CD4-positive, alpha-beta T cell treated with Interleukin-6 at 100 ng/mL for 8 hours (primary cell): ENCODE measurements at places on chromosomes 4 and X.

- DNase-seq, result no peak
Observed at GRCh38 chrX:47296766-47297365, 64.1 kb downstream of the USP11 start.

DNA sequence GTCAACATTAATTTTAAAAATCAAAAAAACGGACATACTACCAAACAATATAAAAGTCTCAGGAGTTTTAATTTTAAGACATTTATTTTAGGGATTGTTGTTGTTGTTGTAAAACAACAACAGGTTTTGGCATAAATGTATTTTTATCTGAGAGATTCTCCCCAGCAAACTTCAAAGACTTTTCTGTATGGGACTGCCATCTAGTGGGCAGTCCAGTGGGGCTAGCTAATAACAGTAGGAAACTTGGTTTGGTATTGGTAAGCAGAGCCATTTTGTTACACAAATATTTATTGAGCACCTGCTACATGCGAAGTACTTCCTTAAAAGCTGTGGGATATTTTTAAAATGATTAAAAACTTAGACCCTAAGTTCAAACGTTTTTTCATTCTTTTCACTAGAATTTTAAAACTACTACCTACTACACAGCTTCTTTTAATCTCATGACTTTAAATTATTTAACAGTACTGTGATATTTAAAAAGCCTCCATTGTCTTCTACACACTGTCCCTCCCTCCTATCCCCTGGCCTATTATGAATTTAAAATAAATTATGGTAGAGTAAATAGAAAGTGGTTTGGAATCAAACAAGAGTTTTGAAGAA lies 1028.4 kb upstream of the INTU start:
- no peak for DNase-seq

DNA sequence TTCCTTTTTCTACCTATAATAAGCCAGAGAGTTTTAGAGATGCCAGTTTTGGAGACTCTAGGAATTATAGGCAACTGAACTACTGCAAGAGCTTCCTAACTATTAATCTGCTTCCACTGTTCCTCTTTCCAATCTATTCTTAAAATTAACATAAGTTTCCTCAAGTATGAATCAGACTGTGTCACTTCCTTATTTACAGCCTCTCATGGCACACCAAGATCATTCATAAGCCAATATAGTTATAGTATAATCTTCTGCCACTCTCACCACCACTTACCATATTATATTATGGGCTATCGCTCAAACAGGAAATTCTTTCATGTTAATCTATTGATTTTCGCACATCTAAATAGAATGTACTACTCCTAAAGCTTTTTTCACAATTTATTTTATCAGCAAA lies 383.5 kb downstream of the STPG2 start:
- DNase-seq, result no peak

DNA sequence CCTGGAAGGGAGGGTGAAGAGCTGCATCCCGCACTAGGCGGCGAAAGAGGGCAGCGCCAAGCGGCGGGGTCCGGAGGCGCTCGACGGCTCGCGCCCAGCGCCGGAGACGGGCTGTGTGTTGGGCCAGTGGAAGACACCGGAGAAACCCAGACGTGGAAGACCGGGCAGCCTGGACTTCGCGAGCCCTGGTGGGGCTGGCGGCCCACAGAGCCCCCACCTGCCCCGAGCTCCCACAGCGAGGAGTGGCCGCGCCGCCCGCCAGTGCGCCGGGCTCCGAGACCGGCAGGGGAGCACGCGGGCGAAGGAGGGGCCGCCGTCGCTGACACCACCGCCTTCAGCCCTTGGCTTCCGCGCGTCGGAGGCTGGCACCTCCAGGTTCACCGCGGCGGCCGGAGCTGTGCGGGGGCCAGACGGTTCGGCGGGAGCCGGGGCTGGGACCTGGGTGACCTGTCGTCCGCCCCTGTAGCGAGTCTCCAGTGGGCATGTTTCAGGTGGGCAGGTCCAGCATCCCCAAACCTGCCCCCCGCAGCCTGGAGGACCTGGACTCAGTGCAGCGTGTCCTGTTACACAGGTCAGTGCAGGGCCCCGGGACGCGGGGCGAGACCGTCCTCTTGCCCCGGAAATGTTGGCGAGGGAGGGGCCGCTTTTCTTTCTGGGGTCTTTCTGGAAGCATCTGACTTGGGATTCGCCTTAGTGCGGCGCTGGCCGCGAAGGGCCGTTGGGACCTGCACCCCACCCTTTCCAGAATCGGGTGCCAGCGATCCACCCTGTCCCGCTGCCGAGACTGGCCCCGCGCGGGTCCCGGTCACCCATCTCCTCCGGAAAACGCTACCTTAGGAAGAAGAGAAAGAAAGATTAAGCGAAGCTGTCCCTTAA lies 9.6 kb upstream of the INTU start:
- no peak for DNase-seq

- DNase-seq, result no peak
Observed at GRCh38 chr4:176810481-176811249, 17.9 kb upstream of the VEGFC start.

GRCh38 chrX:108091878-108092291 lies 307 bp downstream of the ATG4A start:
- no peak for DNase-seq

GRCh38 chr4:165184220-165184619 lies 23.1 kb upstream of the KLHL2 start:
- DNase-seq, result no peak

- no peak for DNase-seq
Observed at GRCh38 chrX:39907964-39908661, 189.6 kb downstream of the BCOR start.

DNA sequence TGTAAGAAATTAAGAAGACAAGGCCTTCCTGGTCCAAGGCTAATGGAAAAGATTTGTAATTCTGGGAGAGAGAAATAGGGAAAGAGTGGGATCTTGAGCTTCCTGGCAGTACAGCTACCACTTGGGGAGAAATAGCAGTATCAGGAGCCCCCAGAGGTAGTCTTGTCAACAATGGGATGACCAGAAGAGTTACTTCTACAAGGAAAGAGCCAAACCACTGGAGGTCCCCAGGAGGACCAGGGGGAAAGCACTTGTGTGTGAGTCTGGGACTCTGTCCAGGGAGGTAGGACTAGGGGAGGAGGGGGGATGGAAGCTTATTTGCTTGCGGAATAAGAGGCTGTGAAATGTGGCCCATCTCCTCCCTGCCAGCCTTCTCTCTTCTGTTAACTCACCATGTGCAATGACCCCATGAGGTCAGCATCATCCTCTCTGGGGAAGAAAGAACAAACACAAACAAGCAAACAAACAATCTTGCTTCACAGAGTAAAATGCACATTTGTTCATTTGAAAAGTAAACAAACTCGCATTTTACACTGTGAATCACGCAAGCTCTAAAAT lies 160.1 kb downstream of the STK32B start:
- no peak for DNase-seq

DNA sequence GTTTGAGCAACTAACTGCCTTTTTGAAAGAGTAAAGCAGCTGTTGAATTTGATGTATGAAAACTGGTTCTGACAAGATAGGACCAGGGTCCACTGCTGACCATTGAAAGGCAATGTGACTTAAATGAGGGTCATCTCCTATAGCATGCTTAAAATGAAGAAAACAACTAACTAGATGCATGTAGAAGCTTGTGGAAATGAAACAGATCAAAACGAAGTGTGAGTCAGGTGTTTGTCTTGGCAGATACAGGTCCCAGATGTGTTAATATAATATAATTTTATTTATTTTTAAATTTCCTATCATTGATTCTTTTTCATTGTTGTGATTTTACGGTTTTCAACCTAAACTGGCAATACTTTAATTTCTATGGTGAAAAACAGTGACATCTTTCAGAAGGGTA lies 83.6 kb downstream of the ATOH1 start:
- no peak for DNase-seq

DNA sequence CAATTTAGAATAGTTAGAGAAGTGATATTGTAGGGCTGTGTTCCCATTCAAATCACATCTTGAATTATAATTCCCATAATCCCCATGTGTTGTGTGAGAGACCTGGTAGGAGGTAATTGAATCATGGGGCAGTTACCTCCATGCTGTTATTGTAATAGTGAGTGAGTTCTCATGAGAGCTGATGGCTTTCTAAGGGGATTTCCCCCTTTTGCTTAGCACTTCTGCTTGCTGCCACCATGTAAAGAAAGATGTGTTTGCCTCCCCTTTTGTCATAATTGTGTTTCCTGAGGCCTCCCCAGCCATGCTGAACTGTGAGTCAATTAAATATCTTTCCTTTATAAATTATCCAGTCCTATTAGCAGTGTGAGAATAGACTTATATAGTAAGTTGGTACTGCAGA lies 53.2 kb downstream of the LPAR4 start:
- DNase-seq, result no peak

GRCh38 chr4:71081192-71081591 lies 87.7 kb downstream of the DCK start:
- no peak for DNase-seq

GRCh38 chr4:187910741-187911140 lies 84.8 kb upstream of the ZFP42 start:
- DNase-seq, result no peak

DNA sequence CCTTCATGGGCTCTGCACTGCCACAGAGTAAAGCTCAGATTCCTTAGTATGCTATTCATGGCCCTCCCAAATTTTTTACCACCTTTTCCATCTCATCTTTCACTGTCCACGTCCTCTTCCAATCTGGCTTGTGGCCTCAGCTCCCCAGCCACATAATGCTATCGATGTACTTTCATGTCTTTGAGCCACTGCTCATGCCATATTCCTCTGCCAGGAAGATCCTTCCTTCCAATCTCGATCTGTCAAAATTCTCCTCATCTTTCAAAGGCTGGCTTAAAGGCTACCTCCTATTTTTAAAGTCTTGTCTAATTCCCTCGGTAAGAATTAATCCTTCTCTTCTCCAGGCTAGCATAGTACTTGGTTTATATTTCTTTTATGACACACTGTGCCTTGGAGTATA lies 233.3 kb upstream of the GPC4 start:
- DNase-seq, result no peak

DNA sequence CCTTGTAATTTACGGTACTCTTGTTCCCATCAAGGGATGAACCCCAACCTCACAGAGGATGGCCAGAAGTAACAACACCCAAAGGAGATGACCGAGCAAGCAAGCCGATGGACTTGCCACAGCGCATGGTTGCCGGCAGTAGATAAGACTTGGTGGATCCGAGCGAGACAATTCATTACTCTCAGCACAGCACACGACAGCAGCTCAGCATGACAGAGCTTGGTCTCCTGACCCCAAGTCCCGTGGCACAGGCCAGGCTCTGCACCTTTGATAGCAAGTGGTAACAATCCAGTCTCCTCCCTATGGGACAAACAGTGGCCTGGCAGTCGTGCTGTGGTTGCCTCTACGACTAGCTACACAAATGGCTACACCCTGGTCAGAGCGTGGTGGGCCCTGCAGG lies 26.3 kb downstream of the RWDD4 start:
- DNase-seq, result no peak

DNA sequence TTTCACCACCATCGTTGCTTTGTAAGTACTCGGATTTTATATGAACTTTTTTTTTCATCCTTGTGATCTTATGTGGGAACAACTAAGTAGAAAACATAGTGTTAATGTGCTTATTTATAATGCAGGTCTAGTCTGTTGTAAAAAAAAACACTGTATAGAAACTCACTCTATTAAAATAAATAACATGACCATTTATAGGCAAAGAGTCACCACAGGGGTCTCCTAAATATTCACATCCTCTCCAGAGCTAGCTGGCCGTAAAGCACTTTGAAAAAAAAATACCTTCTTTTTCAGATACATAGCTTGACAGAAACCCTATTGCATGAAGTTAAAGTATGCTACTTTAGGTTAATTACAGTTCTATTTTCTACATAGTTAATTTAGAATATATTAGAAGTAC lies 11.2 kb downstream of the TMEM184C start:
- DNase-seq, result no peak

GRCh38 chr4:156774422-156774821 lies 197.2 kb downstream of the PDGFC start:
- DNase-seq, result no peak

DNA sequence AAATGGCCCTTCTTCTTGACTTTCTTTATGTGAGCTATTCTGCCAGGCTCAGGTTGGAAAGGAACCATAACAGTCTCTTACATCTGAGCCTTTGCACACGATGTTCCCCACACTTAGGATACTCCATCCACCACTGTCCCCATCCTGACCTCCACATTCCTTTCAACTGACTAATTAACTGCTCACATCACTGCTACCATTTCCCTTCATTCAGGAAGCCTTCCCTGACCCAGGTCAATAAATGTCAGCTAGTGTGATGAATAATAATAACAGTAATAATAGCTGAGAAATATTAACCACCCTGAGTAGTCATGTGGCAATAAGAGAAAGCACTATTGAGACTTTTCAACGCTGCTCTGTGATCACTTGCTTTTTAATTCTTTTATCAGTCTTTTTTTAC lies 291.7 kb downstream of the KCNIP4 start:
- no peak for DNase-seq

- DNase-seq, result no peak
Observed at GRCh38 chr4:78592088-78592783, 40.7 kb downstream of the ANXA3 start.

GRCh38 chrX:20517565-20517964 lies 250.9 kb upstream of the RPS6KA3 start:
- DNase-seq, result no peak

GRCh38 chr4:98343626-98344025 lies 82.4 kb downstream of the RAP1GDS1 start:
- no peak for DNase-seq

GRCh38 chr4:115851918-115852766 lies 738.7 kb upstream of the NDST4 start:
- DNase-seq, result no peak

GRCh38 chrX:129956145-129956544 lies 26.3 kb upstream of the BCORL1 start:
- DNase-seq, result no peak

- DNase-seq, result no peak
Observed at GRCh38 chr4:96205143-96205936, 365.4 kb downstream of the PDHA2 start.

- DNase-seq, result no peak
Observed at GRCh38 chr4:138223231-138223910, 18.8 kb downstream of the SLC7A11 start.
